ENCODE measurements at places on chromosomes 4 and X. TPM values are rescaled to one million over a fixed set of nuclear protein-coding genes. Genes with fewer than 3 reads are reported as not detected.

The ARR3 gene
- not detected for total RNA-seq

DNA sequence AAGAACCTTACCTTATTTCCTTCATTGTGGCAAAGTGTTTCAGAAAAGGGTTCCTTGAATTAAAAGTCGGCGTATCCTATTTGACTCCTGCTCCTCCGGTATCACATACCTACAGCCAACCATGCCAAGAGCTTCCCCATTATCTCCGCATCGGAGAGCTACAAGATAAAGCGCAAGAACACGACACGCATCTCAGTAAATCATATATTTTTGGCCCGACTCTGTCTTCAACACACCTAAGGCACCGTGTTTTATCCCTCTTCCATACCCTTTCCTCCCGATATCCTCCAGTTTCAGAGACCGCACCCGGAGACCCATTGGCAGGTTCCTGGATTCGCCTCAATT, 497 bp upstream of the THAP9 start:
- DNase-seq: no peak

DNA sequence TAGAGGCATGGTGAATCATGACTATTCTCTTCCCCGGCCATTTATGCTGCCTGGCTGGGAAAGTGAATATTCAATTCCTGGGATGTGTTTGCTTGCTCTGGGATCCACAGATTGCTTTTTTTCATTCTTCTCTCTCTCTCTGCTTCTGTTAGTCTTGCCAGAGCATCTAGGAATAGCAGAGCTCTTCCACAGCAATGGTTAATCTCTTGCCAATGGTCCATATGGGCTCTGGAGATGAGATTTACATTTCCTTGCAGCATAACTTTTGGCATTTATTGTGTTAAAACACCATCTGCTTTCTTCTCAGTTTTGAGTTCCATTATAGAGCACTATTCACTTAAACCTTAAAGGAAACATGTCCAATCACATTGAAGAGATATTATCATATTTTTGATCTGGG, 59.2 kb upstream of the GUCY1A1 start:
- no peak for DNase-seq

DNA sequence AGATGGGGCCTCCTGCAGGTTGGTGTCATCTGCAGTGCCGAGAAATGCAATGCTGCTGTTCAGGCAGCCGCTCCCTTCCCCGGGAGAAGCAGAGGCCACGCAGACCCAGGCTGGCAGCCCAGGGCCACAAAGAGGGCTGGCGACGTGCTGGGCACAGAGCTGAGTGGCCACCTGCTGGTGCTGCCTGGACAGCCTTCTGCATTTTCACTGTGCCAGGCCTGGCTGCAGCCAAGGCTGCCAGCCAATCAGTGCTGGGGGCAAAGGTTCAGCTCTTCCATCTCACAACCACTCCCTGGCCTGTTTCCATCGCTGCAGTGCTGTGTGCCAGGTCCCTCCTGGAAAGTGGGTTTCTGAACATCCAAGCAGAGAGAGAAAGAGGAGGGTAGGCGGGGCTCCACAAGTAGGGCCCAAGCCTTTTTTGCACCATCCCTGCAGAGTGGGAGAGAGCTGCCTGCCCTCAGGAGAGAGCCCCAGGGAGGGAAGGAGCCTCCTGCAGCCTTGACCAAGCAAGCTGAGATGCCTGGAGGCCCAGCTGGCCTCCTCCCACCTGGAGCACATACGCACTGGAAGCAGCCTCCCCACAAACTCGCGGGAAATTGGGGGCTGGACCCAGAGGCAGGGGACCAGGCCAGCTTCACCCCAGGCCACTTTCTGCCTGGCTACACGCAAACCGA, 20.1 kb downstream of the ADRA2C start:
- DNase-seq: peak; percentile 83

GRCh38 chrX:110284159-110284558, 33.7 kb downstream of the AMMECR1 start:
- peak; percentile 19 for DNase-seq

- DNase-seq: peak; percentile 29
Observed at GRCh38 chrX:140967036-140967435, 35.4 kb upstream of the SPANXB1 start.

Measured in osteoblast (primary cell).